T-cell (primary cell): ENCODE measurements at places on chromosomes 11 and 22. TPM values are rescaled to one million over a fixed set of nuclear protein-coding genes. Genes with fewer than 3 reads are reported as not detected.

ABTB2 gene
- 0.69 TPM for total RNA-seq

MYBPC3 gene
- total RNA-seq: not detected

BRSK2 gene
- 0.86 TPM for total RNA-seq

GLYAT gene
- not detected for total RNA-seq

EXPH5 gene
- 4.0 TPM for total RNA-seq

CHRM1 gene
- total RNA-seq: not detected

CWC15 gene
- 64.1 TPM for total RNA-seq

UPK3A gene
- not detected for total RNA-seq
